Activated naive CD4-positive, alpha-beta T cell treated with Interleukin-2 at 50 U/mL for 16 hours (primary cell): ENCODE measurements at places on chromosomes 4 and X.

- DNase-seq = no peak
Observed at GRCh38 chrX:56309881-56310280, 77.7 kb downstream of the KLF8 start.

- DNase-seq = no peak
Observed at GRCh38 chr4:144374065-144374464, 233.5 kb upstream of the GYPA start.

DNA sequence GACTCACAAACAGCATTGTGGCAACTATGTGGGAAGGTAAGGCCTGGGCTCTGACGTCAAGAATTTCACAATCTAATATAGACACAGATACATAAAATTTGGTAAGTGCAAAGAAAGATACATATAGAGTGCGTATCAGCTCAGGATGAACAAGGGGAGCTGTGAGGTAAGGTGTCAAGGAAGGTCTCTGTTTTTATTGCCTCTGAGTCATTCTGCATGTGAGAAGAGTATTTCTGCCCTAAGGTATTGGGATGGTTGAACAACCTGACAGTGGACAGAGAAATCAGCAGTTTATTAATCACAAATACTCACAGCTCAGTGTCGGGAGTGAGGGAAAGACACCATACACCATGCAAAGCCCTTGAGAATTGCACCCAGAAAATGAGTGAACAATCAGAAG, 89.8 kb downstream of the COMMD8 start:
- no peak for DNase-seq

- no peak for DNase-seq
Observed at GRCh38 chr4:159526172-159526571, 423.3 kb downstream of the RAPGEF2 start.

- DNase-seq = no peak
Observed at GRCh38 chr4:165199286-165199685, 8.1 kb upstream of the KLHL2 start.

DNA sequence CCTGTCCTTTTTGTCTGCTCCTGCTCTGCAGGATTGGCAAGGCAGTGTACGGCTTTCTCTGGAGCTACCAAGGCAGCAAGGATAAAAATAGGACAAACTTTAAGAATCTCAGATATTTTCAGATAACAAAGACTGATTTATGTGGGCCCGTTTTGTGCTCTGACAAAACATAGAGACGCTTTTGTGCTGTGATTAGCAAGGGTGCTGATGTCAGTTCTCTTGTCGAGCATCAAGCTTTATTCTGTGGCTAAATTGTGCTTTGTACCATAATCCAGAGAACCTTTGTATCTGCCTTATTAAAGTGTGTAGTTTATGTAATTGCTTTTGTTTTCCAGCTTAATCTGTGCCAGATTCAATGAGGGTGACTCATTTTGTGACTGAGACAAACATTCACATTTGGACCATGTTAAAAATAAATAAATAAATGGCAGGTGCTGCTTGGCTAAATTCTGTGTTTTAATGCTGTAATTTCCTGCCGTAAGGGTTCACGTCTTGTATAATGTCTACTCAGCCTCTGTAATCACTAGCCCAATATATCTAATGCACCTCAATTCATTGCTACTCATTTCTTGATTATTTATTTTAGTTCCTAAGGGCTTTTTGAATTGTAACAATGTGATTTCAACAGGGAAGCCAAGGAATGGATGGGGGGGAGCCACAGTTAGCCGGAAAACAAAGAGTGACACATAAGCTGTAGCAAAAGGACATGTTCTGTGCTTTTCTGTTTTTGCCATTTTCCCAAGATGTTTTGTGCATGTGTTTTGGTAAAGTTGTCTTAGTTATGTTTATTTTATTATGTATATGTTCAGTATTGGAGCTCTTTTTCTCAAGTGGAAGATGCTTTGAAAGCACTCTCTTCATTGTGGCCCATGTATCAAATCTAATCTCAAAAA, 75.1 kb downstream of the GAB1 start:
- no peak for DNase-seq
